ENCODE measurements at places on chromosomes 12 and 14.
A peak's percentile ranks its signal among the peaks of the same experiment; 100 is the strongest.

GRCh38 chr12:98439981-98440581 is 75.3 kb upstream of the TMPO start:
- peak; percentile 64 for DNase-seq

- DNase-seq = no peak
These were observed 18.5 kb downstream of the ATL1 start for GRCh38 chr14:50578433-50578832.

- no peak for DNase-seq
These were observed 156.0 kb downstream of the MED13L start for GRCh38 chr12:116121453-116121871.

GRCh38 chr14:93107453-93107852 is 8.3 kb downstream of the ITPK1 start:
- DNase-seq = no peak

DNA sequence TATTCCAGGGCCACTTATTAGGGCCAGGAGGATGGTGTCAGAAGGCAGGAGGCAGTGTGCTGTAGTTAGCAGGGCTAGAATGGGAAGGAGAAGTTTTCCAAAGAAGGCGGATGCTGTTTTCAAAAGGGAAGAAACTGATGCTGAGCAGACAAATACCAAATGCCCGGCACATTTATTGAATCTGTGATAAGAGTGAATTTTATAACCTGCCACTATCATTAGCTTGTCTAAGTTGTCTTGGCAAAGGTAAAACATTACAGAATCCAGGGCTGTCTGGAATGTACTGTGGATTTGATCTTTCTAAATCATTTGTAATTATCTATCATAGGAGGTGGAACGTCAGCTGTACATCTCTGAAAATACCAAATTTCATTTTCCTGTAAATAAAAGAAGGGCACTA is 40.8 kb downstream of the NDUFA12 start:
- DNase-seq = no peak

- DNase-seq = no peak
These were observed 432.9 kb downstream of the ZFP36L1 start for GRCh38 chr14:68359837-68360552.

DNA sequence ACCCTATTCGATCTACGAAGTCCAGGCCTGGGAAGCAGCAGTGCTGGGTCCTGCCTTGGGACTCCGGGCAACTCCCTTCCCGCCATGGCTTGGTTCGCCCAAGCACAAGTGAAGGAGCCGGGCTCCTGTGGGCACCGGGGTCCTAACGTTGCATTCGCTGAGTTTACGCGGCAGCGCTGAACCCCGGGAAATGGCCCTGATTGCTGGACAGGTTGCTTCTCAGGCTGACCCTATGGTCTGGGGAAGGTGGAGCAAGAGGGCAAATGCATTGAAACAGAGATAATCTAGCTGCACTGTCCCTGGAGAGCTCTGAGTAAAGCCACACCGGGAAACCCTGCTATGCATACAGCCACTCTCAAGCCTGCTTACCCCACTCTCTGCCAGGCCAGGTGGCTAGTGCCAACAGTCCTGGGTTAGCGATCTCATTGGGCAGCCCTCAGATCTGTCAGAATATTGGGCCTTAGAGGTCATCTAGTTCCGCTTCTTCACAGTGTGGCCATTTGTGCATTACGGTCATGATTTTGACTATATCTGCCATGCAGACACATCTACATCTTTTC is 11.3 kb downstream of the SYNE3 start:
- no peak for DNase-seq

DNA sequence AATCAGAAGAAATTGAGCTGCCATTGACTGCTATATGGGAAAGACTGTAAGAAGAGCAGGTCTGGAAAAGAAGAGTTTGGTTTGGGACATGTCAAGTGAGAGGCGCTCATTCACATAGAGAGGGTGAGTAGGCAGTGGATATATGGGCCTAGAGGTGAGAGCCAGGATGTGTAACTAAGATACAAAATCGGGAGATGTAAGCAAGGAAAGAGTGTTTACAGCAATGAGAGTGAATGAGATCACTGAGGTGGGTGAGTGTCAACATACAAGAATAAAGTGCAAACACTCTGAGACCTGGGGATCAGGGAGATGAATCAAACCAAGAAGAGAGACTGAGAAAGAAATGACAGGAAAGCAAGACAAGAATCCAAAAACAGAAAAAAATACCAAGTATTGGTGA is 58.0 kb upstream of the RTRAF start:
- DNase-seq = no peak

DNA sequence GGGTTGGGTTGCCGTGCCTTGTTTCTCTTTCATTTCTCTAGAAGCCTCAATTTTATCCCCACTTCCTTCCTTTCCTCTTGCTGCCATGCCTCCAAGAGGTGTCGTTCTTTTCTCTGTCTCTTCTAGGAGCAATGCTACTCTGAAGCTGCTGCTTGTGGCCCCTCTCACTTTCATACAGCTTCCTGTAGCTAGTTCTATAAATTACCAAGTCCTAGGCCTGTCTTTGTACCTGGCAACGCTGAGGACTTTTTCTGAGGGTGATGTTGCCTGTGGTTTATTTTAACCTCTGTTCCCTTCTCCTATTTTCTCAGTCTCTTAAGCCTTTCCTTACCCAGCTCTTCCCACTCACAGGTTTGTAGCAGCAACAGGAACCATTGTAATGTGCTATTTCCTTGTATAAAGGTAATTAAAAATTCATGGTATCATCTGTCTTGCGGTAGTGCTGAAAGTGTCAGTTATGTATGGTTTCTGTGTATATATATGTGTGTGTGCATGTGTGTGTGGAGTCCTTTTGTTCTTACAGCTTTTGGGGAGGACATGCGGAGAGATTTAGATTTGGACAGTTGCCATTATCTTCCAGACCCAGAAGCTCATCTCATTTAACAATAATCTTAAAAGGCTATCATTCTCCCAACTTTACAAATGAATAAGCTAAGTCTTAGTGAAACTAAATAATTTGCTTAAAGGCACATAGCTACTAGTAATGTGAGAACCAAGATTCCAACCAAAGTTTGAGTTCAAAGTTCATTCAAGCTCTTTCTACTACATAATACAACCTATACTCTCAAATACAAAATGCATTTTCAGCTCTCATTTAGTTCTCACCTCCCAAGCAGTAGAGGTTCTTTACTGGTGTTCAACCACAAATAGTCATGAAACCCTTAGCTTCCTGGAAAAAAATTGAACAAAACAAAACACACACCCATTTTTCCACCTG is 43.8 kb downstream of the DDHD1 start:
- peak; percentile 80 for DNase-seq

GRCh38 chr12:49369411-49370145 is 2.3 kb downstream of the SPATS2 start:
- DNase-seq = peak; percentile 30

DNA sequence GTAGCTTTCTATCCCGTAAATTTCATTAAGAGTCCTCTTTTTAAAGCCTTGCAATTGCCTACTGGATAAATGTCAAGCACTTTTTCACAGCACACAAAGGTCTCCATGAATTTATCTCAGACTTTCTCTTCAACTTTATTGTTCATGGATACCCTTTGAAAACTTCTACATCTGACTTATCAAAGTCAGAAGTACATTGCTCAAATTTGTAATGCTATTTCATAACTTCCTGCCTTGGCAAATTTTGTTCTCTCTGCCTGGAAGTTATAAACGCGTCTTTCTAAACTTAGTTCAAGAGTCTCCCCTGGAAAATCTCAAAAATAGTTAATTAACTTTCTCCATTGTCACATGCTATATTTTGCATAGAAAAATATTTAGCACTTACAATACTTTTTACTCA is 55.9 kb upstream of the RERGL start:
- DNase-seq = no peak

GRCh38 chr12:74293689-74294131 is 243.9 kb upstream of the ATXN7L3B start:
- DNase-seq = no peak

DNA sequence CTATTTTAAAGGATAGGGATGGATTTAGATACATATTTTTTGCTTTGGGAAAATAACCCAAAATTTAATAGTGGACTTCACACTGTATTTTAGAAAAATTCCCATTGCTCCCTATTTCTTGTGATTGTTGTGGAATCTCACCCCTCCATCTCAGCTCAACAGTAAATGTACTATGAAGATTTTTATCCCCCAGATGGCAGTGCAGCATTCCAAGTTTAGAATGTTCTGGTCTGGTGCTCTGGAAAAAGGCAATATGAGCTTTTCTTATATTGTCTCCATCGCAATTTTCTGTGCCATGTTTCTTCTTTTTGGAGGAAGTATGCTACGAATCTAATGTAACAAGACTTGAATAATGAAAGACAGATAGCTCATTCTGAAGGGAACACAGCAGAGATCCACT is 471.7 kb upstream of the SYT1 start:
- DNase-seq = no peak

DNA sequence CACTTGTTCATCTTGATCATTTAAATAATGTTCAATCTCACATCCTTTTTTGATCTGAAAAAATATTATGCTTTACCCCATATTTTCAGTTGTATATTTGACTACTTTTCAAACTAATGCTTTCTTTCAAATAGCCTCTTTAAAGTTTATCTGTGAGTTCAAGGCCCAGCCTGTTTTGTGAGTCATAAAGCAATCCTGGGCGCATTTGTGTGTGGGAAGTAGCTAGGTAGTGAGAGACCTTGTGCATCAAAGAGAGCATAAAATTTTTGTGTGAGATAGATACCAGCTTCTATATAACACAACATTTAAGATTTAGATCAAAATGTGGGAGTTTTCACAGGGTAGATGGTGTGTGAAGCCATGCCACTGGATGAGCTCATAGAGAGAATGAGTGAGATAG is 405.6 kb downstream of the NAV3 start:
- DNase-seq = no peak

GRCh38 chr12:121061831-121062230 is 22.8 kb upstream of the OASL start:
- no peak for DNase-seq

GRCh38 chr14:77359626-77360025 is 17.3 kb downstream of the TMED8 start:
- no peak for DNase-seq

GRCh38 chr12:87344699-87345098 is 684.5 kb downstream of the C12orf50 start:
- no peak for DNase-seq

- DNase-seq = no peak
These were observed 15.9 kb upstream of the CLEC4E start for GRCh38 chr12:8556531-8557097.

DNA sequence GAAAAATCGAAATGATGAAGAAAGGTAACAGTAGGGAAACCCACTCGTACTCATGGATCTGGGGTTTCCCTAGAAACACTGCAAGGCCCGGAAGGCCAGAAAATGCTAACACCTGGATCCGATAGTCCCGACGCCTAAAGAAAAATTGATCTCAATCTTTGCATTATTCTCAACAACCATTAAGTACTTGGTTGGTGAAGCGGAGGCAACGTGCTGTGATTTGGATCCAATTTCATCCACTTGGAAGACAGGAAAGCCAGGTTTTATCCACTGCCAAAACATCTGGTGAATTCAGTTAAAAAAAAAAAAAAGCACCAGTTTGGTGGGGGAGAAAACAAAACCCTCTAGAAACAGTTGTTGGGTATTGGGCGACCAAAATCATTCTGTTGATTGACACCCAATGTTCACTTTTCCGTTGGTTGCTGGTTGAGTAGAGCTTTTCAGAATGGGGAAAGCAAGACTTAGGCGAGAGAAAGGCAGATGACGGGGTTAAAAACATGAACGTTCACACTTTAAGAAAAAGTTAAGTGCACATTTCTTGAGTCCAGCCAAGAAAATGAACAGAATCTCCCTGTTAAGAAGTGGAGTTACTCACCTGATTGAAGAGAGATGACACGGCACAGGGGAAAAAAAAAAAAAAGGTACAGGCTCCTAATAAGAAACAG is 41.9 kb upstream of the MED13L start:
- DNase-seq = no peak

DNA sequence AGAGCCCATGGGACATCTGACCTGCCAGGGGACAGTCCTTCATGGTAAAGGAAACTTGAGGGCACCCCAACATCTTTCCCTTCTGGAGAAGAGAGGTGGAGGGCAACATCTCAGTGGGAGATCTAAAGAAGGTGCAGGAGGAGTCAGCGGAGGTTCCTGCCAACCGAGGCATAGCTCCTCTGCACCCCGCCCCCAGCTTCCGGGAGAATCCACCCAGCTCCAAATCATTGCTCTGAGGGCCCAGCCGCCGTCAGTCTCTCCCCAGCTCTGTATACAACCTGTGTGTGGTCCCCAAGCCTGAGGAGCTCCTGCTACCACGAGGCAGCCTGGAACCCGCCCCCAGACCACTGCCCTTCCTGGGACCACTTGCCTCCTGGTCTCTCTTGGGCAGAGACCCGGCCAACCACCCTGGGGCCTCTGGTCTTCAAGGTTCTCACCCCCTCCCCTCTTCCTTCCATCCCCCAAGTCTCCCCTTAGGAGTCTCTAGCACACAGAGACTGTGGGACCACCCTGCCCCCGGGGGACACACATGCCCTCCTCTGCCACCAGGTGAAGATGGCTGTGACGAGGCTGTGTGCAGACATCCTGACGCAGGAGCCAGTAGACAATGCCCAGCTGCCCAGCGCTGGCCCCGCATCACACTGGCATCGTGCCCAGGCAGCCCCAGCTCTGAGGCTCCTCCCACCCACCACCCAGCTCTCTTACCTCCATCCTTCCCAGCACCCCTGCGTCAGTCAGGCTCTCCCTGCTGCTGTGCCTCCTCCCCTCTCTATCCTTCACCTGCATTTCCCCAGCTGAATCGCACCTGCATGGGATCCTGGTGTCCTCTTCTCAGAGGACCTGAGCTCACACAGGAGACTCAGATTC is 13.0 kb upstream of the NUDT14 start:
- no peak for DNase-seq

GRCh38 chr12:43009846-43010240 is 420.3 kb upstream of the PRICKLE1 start:
- DNase-seq = no peak

DNA sequence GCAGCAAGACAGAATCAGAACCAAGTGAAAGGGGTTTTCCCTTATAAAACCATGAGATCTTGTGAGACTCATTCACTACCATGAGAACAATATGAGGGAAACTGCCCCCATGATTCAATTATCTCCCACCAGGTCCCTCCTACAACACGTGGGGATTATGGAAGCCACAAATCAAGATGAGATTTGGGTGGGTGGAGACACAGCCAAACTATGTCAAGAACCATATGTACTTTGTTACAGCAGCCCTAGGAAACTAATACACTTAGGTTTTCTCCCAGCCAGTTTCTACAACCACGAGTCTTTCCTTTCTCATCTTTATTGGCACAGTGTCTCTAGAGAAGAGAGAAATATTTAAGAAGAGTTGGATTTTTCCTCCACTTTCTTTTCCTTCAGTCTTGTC is 72.6 kb downstream of the BTG1 start:
- DNase-seq = no peak

DNA sequence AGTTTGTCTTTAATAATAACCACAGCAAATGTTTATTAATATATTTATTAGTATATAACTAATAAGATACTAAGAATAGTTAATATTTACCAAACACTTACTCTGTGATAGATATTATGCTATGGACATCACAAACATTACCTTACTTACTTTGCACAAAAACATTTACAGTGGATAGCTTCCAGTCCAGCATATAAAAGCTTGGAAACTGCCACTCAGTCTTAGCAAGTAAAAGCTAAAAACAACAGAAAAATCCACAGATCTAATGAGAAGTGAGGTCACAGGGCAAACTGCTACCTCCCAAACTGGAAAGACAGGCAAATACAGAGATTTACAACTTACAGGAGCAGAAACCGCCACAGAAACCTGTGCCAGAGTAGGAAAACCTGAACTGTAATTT is 99.8 kb downstream of the METTL25 start:
- DNase-seq = no peak

- DNase-seq = no peak
These were observed 3.8 kb downstream of the MARS1 start for GRCh38 chr12:57491393-57492280.
